ENCODE measurements at places on chromosomes 7 and 10.

DNA sequence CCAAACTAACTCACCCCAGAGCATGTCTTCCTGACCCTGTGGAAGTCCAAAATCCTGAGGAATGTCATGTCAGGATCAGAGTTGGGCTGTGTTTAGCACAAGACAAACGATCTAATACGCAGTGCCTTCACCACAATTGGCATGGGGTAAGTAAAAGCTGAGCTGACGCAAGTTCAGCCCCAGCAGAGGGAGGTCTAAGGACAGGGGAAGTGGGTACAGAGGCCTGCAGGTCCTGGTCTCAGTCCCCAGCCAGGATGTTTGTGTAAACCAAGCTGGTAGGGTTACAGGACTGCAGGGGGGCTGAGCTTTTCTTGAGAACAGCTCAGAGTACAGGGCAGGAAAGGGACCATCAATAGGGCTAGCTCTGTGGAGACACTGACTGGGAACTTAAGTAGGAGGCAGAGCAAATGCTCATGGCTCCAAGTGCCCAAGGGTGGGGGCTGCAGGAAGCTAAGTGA is 5.3 kb upstream of the KCNIP2 start:
- no peak for DNase-seq

DNA sequence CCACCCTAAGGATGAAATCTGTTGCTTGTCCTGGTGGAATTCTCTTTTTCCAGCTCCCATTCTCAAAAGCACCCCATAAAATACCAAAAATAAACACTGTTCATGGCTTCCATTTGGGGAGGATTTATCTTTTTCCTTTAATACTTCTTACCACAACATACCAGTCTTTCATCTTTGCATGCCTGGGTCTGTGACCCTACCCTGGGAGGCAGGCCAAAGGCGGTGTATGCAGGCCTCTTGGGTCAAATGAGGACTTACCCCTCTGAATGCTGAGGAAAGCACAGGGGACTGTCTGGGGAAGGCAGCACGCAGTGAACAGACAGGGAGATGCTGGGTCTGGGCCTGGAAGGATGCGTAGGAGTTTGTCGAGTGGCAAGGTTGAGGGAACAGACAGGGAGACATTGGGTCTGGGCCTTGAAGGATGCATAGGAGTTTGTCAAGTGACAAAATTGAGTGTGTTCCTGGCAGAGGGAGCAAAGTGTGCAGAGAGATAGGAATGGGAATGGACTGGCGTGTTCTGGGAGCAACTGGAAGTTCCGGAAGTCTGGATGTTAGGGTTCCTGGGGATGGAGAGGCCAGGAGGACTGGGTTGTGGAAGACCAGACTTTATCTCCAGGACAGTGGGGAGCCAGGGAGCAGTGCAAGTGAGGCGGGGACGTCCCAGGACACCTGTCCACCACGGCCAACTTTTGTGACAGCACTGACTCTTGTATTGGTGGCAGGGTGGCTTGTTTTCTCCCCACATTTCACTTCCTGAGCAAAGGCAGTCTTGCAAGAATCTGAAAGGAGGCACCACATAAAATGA is 40.8 kb downstream of the MYL10 start:
- no peak for DNase-seq

DNA sequence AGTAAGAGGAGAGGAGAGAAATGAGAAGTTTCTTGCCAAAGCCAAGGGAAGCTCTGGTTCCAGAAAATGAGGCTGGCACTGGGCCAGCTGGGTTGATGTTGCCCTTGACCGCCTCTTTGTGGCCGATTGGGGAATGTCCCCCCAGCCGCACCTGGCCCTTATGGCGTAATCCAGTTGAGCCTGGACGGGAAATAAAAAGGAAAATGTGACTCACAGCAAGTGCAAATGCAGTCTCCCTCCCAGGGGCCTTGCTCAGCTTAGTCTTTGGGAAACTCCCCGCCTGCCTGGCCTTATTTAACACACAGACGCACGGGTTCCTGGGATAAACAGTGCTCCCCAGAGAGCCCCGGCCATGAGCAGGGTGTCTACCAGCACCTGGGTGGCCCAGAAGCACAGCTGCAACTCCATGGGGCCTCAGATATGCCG is 174.8 kb downstream of the KIAA1217 start:
- no peak for DNase-seq

DNA sequence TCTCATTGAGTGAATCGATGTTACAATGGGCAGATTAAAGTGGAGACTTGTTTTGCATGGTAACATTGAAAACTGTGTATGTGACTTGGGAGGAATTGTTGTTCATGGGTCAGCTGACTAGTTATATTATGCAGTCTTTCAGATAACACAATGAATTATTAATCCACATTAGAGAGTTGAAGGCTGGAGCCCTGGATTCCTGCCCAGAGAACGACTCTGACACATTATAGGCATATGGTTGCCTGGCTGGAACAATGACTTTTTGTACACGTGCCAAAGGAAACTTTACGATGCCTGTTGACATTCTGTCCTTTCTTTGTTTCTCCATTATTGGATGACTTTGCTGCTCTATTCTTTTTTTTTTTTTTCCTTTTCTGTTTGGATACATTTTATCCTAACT is 52.3 kb upstream of the TMEM229A start:
- no peak for DNase-seq

GRCh38 chr7:157493017-157493416 is 156.2 kb downstream of the DNAJB6 start:
- DNase-seq = no peak

DNA sequence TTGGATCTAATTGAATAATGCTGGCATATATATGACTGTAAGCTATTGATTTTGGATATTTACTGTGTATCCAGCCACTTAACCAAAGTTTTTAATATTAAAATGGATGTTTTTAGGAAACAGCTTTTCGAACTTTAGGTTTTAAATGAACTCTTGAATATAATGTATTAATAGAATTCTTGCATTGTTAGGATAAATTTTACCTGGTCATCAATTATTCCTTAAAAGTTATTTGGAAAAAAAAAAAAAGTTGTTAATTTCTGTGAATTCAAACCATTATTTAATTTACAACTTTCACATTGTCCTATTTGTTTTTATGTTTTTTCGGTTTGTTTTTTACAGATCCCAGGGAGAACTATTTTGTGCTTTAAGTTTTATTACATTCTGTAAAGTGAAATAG is 9.8 kb downstream of the TMEM209 start:
- DNase-seq = no peak

GRCh38 chr7:48635796-48636195 is 288.6 kb upstream of the CDC14C start:
- DNase-seq = no peak

- peak; percentile 25 for DNase-seq
Measured at GRCh38 chr10:3852147-3852904, 67.3 kb upstream of the KLF6 start.

- DNase-seq = no peak
Measured at GRCh38 chr10:101331956-101332355, 22.0 kb upstream of the BTRC start.

DNA sequence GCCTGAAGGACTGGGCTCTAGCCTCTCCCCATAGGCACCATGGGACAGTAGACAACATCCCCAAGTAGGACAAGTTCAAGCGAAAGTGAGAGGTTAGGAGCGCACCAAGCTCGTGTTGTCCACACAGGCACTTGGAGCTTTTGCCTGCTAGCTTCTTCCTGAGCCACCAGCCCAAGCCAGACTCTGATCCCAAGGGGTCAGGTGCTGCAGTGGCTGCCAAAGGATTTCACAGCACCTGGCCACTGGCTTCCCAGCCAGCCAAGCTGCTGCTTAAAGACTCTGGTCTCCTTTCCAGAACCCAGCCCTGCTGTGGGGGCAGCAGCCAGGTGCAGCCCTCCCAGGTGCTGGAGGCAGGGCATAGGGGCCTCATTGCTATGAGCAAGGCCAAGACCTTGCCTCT is 33.0 kb upstream of the UNC5B start:
- no peak for DNase-seq

DNA sequence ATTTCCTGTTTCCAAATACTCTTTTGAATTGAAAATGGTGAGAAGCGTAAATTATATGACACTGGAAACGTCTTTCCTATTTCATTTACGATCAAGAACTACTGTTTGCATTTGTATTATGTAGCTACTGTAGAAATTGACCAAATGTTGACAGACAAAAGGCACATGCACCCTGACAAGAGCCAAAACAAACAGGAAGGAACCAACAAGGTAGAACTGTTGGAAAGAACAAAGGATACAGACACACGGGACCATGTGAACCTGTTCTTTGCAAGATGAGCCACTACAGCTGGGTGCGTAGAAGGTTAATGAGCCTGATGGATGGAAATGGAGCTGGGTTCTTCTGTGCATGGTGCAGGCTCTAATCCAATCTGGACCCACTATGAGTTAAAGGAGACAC is 48.4 kb upstream of the FZD8 start:
- DNase-seq = no peak

Measured in stimulated activated CD4-positive, alpha-beta T cell treated with anti-CD3 and anti-CD28 coated beads, TNF-alpha, amount 100 ng/mL, for 1 hour (primary cell).